Aorta (tissue), 5 donors: ENCODE measurements at places on chromosomes 16 and 17. TPM values are rescaled to one million over a fixed set of nuclear protein-coding genes. Genes with fewer than 3 reads are reported as not detected.
A peak's percentile ranks its signal among the peaks of the same experiment; 100 is the strongest.

SCGB1C2 gene
- polyA plus RNA-seq, result not detected

GRCh38 chr17:6491071-6491700, 46.9 kb downstream of the PIMREG start:
- H3K4me1 ChIP-seq, result no peaks in the 10 kb centered on the region
- no peak overlapping the region for H3K4me3 ChIP-seq
- H3K27me3 ChIP-seq, result no peaks in the 10 kb centered on the region
- H3K36me3 ChIP-seq, result no peaks in the 10 kb centered on the region
- peak; percentile 8 for DNase-seq
- H3K27ac ChIP-seq, result no peak overlapping the region

VPS9D1 gene
- polyA plus RNA-seq, result 5.1 TPM

SLC52A1 gene
- polyA plus RNA-seq, result 0.88 TPM
